ENCODE measurements at places on chromosomes 7 and 10.

DNA sequence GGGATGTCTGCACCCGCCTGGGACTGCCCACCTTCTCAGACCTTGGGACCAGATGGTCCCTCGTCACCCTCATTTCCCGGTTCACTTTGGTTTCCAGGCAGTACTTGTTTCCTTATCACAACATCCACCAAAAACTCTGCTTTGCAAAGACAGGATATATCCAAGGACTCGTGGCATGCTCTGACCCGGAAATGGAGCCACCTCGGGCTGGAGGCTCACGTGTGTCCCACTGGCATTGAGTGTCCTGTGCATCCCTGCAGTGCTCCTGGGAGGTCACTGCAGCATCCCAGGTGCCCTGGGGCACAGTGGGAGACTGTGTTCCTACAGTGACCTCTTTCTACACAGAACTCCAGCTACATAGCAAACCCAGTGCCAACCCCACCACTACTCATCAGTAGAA lies 611.9 kb upstream of the FOXK1 start:
- DNase-seq, result no peak

DNA sequence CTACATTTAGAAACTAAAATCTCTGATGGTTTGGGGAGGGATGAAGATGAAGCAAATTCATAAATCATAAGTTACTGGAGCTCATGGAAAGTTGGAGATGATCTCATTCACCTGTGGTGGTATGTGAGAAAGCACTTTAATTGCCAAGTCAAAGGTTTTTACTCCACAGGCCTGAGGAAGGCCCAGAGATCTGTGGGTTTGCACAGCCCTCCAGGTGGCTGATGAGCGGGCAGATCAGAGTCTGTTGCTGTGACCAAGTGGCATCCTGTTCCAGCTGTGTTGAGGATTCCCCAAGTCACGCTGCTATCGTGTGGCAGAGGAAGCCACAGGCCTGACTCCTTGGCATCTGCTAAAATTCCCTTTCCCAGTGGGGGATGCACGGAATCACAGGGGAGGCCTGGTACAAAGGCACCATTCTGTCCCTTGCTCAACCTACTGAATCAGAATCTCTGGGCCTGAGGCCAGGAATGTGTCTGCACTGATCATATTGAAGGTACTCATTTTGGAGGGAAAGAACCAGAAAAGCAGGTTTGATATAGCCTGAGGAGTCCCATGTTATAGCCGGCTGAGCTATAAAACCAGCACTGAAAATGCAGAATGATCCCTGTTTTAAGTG lies 19.7 kb upstream of the DDC start:
- no peak for DNase-seq

DNA sequence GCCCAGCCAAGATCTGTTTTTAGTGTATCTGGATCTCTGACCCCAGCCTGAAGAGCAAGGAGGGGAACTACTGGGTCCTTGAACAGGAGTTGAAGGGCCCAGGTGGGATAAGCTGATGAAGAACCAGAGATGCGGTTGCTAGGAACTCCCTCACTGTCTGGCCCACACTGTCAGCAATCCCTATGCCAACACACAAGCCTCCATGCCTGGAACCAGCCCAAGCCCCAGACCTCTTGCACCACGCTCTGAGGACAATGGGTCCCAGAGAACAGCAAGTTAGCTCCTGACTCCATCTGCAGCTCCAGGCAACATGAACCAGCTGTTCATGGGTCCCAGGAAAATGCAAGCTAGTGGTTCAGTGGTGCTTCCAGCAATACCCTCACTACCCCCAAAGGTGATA lies 2.4 kb downstream of the NAT16 start:
- DNase-seq, result no peak

DNA sequence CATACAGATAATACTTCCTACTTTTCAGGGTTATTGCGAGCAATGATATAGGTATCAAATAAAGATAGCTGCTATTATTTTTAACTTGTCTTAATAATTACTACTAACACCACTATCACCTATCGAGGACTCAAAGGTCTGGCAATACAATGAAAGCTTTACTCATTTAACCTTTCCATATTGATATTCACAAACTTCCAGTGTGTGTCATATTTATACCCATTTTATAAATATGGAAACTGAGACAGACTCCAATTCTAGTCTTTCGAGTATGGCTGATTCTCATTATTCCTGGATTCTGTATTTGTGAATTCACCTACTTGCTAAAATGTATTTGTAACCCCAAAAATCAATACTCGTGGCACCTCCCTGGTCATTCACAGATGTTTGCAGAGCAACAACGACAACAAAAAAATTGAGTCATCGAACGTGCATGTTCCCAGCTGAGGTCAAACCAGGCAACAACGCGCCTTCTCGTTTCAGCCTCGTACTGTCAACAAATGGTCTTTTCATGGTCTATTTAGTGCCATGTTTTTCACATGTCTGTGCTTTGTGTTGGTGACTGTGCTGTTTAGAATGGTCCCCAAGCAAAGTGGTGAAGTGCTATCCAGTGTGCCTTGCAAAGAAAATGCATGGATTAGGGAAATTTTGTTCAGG lies 51.7 kb downstream of the SMURF1 start:
- DNase-seq, result no peak

DNA sequence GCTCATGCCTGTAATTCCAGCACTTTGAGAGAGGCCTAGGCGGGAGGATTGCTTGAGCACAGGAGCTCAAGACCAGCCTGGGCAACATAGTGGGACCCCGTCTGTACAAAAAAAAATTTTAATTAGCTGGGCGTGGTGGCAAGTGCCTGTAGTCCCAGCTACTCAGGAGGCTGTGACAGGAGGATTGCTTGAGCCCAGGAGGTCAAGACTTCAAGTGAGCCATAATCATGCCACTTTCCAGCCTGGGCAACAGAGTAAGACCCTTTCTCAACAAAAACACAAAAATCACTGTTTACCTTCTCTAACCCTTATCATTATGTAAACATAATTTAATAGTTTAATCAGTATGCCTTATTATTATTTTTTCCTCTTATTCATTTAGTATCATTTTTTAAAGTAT lies 44.5 kb downstream of the GBF1 start:
- DNase-seq, result no peak

DNA sequence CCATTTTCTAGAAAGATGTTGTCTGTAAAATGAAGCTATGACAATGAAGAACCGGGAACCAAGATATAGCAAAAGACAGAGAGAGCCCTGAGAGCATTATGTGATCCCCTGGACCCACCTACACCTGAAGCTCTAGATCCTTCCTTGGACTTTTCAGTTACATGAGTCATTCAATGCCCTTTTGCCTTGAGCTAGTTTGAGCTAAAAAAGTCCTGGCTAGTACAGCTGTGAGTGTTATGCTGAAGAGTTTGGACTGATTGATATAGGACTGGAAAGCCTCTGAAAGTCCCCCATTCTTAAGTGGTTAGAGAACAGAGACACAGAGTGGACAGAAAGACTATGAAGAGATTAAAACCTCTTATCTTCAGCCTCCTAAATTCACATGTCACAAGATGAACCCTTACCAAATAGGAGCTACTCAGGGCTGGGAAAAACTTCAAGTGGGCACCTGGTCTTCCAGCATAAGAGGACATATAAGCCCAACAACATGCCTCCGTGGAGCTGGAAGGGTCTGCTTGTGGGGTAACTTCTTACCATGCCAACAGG lies 386.8 kb upstream of the NFE2L3 start:
- no peak for DNase-seq

GRCh38 chr10:74213571-74214162 lies 62.6 kb downstream of the ADK start:
- no peak for DNase-seq

- no peak for DNase-seq
These were observed 52.3 kb upstream of the MSMB start for GRCh38 chr10:46098386-46098785.

- DNase-seq, result no peak
These were observed 453.5 kb upstream of the SEMA3A start for GRCh38 chr7:84647797-84648757.

DNA sequence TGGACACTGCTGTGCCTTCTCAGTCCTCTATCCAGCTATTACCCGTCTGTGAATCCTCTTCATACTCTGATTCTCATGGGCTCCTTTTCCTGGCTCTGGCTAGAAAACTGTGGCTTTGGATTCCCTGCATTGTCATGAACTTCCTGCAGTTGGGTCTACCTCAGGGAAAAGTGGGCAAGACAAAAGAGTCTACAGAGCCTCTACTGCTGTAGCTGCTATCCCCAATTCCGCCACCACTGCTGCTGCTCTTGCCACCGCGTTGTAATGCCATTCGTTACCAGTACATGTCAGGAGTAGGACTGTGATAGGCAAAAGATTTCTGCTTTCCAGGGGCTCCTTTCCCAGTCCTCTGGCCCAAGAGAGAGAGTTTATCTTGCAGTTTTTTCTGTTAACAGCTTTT lies 23.9 kb upstream of the PPP1R17 start:
- DNase-seq, result no peak

- no peak for DNase-seq
These were observed 22.6 kb upstream of the SIRT1 start for GRCh38 chr10:67861750-67862432.

- DNase-seq, result no peak
These were observed 69.9 kb downstream of the HYCC1 start for GRCh38 chr7:22944022-22944421.

DNA sequence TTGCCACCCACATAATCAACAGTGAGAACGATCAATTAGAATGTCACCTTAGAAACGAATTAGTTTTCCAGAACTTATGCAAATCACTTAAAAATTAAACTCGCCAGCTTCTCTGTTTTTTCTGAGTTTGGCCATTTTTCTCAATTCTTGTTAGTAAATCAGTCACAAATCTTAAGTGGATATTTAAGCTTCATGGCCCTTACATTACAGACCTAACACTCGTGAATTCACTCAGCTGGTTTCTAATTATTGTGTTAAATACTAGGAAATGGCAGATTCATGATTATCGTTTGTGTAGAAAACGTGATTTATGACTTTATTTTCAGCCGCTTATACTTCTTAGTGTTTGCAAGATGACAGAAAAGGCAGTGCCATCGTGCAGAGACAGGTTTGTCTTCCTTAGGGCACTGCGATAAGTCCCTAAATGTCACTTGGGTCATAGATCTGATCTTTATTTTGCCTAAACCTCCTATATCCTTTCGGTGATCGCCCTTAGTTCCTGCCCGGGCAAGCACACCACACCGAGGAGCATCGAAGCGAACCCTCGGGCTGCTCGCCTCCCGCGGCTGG lies 587 bp upstream of the CELF2 start:
- DNase-seq, result no peak

GRCh38 chr7:70457482-70457881 lies 674.5 kb upstream of the GALNT17 start:
- DNase-seq, result no peak

DNA sequence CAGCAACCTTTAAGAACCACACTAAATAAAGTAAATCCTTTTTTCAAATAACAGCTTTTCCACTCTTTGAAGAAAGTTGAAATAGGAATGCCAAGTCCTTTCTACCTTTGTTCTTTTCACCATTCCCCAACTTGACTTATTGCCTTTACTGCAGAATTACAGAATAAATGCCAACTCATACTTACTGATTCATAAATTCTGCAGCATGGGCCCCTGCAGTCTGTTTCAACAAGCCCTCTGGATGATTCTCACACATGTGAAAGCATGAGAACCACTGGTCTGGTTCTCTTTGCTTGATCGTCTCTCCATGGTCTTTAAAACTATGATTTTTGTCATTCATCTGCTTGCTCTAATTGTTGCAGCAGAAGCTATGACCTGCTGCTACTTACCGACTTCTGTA lies 56.1 kb downstream of the HACD1 start:
- DNase-seq, result no peak

DNA sequence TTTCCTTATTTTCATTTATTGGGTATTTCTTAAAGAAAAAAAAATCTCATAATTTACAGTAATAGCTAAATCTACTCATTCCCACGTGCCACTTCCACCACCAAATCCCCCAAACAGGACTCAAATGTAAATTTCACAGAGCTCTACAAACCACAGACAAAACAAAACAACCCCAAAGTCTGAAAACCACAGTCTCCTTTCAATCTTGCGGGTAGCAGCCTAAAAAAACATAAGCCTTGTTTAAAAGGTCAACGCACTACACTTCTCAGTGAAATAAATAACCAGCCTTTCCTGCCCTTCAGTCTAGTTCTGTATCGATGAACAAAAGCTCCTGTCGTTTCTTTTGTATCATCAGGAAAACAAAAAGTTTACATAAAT lies 121.8 kb upstream of the AFAP1L2 start:
- DNase-seq, result no peak

DNA sequence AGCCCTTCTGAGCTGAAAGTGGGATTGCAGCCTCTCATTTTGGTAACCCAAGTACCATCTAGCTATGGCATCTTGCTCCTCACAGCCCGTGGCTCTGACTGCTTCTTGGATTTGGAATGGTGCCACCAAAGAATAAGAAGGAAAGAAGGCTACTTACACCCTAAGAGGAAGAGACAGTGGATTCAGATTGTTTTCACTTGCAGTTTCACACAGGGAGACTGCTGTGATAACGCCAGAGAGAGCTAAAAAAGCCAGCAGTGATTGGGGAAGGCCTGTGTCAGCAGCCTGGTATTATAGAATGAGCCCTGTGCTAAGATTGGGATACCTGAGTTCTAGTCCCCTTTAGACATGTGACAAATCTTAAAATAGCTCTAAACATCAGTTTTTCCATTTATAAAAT lies 3.6 kb upstream of the LRRC4 start:
- no peak for DNase-seq

DNA sequence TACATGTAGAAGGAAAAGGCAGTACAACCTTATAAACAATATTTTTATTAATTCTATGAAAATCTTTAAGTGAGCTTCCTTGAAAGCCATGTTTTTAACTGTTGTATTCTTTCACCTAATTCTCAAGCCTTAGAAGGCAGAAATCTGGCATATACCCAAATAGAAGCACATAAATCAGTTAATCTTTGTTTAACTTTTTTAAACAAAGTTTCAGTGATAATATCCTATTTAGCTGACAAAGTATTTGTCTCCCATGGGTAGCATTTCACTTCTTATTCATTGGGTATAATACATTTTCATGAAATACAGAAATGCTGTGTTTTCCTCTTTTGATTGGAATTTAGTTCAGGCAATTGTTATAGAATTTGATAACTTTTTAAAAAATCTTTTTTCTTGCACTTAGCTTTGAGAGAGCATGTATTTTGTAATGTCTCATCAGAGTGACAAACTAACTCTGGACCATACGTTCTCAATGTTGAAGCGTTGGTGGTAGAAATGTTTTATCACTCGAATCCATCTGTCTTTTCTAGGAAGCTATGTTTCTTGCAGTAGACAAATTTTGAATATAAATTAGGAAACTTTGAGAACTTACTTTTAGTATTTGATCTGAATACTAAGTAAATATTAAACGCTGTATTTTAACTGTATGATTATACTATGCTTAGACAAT lies 78.1 kb downstream of the CREM start:
- no peak for DNase-seq

Measured in natural killer cell treated with Interleukin-12 subunit alpha and Interleukin-12 subunit beta and Interleukin-15 and Interleukin-18, amount 100 ng/mL, for 72 hours (primary cell).